Activated CD4-positive, alpha-beta T cell treated with anti-CD3 and anti-CD28 coated beads for 36 hours (primary cell): ENCODE measurements at places on chromosomes 13 and 19.

DNA sequence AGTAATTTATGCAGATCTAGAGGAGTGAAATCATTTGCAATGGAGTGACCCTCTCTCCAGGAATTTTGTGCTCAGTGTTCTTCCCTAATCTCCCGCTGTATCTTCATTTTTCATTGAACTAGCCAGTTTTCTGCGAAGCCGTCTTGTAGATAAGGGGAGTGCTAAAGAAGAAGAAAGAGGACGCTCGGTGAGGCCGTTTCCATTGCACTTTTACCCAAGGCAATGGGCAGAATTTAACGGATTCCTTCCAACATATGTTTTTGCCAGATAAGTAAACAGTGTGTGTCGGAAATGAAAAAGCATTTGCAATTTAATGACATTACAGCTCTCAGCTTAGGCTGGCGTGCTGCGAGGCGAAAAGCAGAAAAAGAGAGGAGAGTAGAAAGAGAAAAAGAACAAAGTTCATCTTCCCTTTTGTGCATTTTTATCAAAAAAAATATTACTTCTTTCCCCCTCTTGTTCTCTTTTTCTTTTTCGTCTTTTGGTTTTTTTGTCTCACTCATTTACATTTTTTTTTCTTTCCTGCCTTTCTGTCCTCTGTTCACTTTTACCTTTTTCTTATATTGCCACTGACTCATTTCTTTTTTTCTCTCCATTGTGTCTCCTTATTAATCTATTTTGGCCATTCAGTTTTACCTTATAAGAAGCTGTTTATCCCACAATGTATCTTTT lies 49.9 kb downstream of the SOX21 start:
- H3K4me1 ChIP-seq = peaks cover 35% of the 10 kb centered on the region
- peaks cover 34% of the 10 kb centered on the region for H3K27me3 ChIP-seq
- no peak for DNase-seq
- H3K27ac ChIP-seq = no peak overlapping the region
- no peak overlapping the region for H3K4me3 ChIP-seq

GRCh38 chr13:49996161-49996915 lies 504 bp upstream of the TRIM13 start:
- DNase-seq = peak; percentile 93
- H3K4me3 ChIP-seq = peak overlapping the region; percentile 77
- peaks cover 21% of the 10 kb centered on the region for H3K36me3 ChIP-seq
- peaks cover 40% of the 10 kb centered on the region for H3K4me1 ChIP-seq

DNA sequence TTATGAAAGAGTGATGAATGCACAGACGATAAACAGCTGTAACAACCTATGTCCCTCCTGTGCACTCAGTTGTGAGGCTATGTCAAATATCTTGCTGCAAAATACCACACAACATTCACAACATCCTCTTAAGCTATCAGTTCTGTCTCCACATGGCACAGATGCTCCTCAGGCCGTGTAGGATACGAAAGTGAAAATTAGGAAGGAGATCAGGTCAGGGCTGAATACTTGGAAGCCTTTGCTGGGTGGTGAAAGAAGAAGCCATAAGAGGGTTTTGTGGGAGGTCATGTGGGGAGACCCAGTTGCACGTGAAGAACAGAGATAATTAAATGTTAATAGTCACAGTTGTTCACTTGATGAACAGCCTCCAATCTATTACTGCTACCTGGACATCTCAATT lies 58.9 kb downstream of the RXFP2 start:
- no peaks in the 10 kb centered on the region for H3K36me3 ChIP-seq
- DNase-seq = no peak
- H3K4me1 ChIP-seq = peaks cover 2% of the 10 kb centered on the region
- peaks cover 3% of the 10 kb centered on the region for H3K27me3 ChIP-seq
- H3K4me3 ChIP-seq = no peak overlapping the region

GRCh38 chr13:41307884-41308640 lies 3.0 kb upstream of the NAA16 start:
- no peak overlapping the region for H3K4me3 ChIP-seq
- H3K27ac ChIP-seq = no peak overlapping the region
- DNase-seq = no peak
- H3K27me3 ChIP-seq = no peaks in the 10 kb centered on the region
- peaks cover 14% of the 10 kb centered on the region for H3K4me1 ChIP-seq
- H3K36me3 ChIP-seq = peaks cover 5% of the 10 kb centered on the region

DNA sequence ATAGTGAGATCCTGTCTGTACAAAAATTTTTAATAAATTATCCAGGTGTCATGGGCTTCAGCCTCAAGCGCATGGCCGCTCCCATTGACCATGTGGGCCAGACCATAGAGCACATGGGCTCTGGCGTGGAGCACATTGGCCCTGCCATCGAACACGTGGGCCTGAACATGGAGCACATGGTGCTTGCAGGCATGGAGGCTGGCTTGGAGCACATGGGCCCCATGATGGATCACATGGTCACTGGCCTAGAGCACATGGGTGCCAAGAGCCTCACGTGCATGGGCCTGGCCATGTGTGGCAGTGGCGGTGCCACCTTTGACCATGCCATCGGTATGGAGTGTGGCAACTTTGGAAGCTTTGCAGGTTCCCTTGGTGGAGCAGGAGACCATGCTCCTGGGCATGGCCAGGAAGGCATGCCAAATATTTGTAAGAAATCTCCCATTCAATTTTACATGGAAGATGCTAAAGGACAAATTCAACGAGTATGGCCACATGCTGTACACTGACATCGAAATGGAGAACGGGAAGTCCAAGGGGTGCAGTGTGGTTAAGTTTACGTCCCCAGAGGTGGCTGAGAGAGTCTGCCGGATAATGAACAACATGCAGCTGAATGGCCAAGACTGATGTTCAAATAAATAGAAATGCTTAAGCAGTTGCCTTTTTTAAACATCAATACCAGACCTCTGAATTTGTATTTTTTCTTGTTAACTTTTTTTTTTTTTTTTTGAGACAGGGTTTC lies 21.3 kb upstream of the SLC1A5 start:
- no peaks in the 10 kb centered on the region for H3K4me1 ChIP-seq
- no peak overlapping the region for H3K27ac ChIP-seq
- no peaks in the 10 kb centered on the region for H3K36me3 ChIP-seq
- H3K4me3 ChIP-seq = no peak overlapping the region
- no peaks in the 10 kb centered on the region for H3K27me3 ChIP-seq

DNA sequence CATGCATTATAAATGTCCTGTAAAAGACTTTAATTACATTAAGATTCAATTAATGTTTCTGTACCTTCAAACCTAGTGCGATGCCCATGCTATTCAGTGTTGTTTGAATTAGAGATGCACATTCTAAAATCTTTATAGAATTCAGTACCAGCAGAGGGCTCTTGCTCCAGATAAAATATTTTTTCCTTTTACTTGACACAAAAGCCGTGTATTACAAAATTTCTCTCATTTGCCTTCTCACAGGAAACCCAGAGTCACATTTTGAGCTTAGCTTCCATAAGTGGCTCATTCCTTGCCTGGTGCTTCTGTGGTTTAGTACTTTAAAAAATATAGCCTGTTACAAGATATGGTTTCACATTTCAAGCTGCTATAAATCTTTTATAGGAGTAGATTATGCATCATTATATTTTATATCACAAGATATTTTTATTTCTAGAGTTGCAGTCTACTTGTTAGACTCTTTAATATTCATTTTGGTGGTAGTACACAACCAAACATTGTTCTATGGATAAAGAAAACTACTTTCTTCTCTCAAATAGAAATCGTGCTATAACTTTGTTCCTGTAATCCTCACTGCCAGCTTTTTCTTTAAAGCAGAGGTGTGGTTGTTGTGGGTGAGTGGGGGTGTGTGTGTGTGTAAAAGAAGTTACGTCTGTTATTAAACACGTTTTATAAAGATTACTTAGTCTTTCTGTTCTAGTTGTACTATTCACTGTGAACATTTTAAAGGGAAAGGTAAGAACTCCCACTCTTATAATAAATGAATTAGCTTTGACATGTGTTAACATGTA lies 101.4 kb downstream of the RNF17 start:
- no peak for DNase-seq
- peaks cover 10% of the 10 kb centered on the region for H3K27me3 ChIP-seq
- no peak overlapping the region for H3K27ac ChIP-seq
- no peak overlapping the region for H3K4me3 ChIP-seq

DNA sequence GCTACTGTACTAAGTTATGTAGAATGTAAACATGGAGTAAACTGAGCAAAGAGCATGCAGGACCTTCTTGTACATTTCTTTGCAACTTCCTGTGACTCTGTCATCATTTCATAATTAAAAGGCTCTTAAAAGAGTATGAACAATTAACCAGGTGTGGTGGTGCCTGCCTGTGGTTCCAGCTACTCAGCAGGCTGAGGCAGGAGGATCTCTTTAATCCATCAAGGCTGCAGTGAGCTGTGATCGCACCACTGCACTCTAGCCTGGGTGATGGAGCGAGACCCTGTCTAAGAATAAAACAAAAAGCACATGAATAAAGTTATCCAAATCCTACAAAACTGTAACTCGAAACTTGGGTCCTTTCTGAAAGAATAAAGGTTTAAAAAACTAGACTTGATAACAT lies 5.8 kb upstream of the SPACA7 start:
- no peak overlapping the region for H3K27ac ChIP-seq
- no peak for DNase-seq

DNA sequence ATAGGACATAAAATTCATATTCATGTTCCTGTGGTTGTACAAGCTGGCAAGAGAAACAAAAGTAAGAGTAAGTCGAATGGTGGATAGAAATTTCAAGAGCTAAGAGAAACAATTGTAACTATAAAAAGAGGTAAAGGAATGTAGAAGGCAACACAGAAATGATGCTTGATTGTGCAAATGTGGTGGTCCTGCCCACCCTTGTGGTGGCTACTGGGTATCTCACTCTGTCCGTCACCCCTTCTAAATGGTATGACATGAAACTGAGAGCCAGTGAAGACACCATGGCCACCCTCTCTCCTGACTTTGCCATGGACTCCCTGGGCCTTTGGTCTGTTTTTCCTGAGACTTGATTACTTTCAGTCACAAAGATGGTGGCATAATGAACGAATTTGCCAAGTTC lies 925.9 kb upstream of the SLITRK6 start:
- H3K27me3 ChIP-seq = no peaks in the 10 kb centered on the region
- DNase-seq = no peak
- no peaks in the 10 kb centered on the region for H3K4me1 ChIP-seq
- H3K36me3 ChIP-seq = no peaks in the 10 kb centered on the region
- H3K27ac ChIP-seq = no peak overlapping the region
- no peak overlapping the region for H3K4me3 ChIP-seq
